ENCODE measurements at places on chromosomes 3 and 15.

GRCh38 chr3:133445108-133445507 is 45.3 kb downstream of the BFSP2 start:
- no peak for DNase-seq

DNA sequence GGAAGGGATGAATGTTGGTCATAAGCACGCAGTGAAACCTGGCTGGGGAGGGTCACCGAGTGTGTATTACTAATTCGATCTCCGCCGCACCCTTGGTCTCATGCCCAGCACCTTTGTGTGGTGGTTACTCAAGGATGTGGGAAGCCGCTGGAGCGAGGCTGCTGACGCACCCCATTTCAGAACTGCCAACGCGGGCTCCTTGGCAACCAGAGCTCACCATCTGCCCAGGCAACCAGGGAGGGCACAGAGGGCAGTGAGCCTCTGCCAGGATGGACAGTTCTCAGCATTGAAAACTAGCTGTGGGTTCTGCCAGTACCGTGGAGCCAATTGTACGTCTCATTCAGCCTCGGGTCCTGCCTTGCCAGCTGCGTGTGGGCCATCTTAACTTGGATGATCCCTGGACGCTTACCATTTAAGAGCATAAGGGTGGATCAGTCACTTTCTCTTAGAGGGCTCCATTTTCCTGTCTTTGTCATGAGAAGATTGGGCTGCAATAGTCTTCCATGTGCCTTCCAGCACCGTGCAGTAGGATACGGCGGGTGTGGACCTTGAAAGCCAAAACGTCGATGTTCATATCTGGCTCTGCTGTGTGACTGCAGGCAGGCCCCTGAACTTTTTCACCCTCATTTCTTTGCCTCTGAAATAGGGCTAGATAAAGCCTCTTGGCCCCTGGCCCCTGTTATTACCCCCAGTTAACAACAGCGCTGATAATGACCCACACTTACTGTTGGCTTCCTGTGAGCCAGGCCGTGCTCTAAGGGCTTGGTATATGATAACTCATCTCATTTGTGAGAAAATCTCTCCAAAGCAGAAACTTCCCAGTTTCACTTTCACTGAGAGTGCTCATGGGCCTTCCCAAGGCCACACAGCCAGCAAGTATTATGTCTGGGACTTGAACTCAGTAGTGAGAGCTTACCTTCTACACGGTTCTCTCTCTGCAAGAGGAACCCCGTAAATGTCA is 238.8 kb downstream of the OPA1 start:
- DNase-seq = no peak

DNA sequence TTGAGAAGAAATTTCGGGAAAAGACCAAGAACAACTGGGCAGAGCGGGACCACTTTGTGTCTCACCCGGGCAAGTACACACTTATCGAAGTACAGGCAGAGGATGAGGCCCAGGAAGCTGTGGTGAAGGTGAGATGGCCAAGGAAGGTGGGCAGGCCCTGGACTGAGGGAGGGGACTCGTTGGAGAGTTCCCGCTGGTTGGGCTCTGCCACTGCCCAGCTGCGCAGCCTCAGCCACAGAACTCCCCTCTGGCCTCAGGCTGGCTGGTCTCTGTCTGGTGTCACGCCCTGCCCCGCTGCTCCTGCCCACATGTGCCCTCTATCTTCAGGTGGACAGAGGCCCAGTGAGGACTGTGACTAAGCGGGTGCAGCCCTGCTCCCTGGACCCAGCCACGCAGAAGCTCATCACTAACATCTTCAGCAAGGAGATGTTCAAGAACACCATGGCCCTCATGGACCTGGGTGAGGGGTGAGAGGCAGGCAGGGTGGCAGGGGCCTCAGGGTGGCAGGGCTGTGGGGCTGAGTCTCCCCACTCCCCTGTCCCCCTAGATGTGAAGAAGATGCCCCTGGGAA is 2.4 kb downstream of the PARP3 start:
- no peak for DNase-seq

DNA sequence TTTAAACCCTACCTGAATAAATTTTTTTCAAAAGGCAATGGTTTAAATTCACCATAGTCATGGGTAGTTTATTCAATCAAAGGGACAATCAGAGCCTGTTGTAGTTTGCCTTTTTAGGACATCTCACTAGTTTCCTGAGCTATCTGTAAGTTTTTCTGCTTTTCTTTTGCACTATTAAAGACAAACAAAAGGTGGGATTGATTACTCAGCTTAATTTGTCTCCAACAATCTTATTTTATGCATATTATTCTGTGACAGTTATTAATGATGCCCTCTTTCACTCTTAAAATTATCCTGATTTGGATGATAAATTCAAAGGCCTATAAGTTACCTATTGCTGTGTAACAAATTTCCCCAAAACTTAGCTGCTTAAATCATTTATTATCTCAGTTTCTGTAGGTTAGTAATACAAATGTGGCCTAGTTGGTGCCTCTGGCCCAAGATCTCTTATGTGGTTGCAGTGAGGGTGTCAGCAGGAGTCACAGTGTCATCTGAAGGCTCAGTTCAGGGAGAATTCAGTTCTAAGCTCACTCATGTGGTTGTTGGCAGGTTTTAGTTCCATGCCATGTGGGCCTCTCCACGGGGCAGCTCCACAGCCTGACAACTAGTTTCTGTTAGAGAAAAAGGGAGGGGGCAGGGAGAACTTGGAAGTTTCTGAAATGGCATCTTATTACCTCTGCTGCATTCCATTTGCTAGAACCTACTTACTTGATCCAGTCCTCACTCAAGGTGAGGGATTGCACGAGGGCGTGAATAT is 16.0 kb downstream of the ARMC8 start:
- no peak for DNase-seq

- no peak for DNase-seq
Measured at GRCh38 chr15:101307897-101308603, 13.0 kb upstream of the SNRPA1 start.

DNA sequence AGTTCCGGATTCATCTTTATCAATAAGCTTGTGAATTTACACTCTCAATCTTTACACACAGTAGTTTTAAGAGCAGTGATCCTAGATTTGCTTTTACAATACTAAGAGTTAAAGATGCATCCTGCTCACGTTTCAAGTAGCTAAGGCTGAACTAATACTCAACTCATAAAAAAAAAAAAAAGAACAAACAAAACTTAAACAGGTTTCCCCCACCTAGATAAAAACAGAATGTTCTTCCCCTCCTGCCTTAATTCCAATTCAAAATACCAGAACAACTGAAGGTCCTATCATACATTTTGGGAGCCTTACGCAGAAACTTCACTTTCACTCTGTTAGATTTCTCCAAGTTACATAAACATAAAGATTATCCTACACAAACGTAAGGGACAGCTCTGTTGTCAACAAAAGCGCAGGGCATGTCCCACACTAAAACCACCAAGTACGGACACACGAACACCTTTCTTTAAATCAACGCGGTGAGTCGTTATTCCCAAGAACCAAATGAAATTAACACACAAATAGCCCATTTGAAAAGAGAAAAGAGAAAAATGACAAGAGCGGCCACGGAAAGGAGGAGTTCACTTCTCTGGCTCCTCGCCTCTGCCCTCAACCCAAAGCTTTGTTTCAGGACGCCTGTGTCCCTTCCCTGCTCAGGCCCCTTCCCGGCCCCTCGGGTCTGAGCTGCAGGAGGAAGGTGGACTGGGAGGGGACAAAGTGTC is 941 bp downstream of the CBLB start:
- no peak for DNase-seq

- DNase-seq = no peak
Measured at GRCh38 chr3:56302417-56302816, 165.8 kb downstream of the ERC2 start.

DNA sequence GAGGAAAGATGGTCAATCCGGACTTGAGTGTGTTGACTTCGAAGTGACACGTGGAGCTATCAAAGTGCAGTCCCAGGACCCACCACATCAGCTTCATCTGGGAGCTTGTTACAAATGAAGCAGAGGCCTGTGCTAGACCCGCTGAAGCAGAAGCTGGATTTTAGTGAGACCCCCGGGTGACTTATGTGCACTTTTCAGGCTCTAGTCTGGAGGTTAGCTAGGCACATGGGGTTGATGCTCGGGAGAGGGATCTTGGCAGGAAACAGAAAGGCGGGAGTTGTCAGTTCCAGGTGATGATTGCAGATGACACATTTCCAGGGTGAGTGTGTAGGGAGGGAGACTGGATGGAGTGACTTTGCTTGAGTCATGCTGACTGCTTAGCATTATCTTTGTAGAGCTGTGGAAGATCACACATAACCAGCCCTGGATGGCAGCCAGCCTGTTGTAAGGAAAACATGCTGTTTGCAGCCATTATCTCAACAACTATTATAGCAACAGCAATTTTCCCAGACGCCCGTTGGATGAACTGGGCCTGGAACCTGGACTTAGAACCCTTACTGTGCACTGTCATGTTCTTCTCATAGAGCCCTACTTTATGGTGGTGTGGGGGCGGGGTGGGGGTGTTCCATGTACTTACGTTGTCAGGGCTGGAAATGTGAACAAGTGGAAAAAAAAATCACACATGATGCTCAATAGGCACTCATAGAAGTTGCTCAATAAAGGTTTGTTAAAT is 122.4 kb downstream of the THSD4 start:
- DNase-seq = no peak

GRCh38 chr3:51282931-51283330 is 102.2 kb upstream of the MANF start:
- no peak for DNase-seq

DNA sequence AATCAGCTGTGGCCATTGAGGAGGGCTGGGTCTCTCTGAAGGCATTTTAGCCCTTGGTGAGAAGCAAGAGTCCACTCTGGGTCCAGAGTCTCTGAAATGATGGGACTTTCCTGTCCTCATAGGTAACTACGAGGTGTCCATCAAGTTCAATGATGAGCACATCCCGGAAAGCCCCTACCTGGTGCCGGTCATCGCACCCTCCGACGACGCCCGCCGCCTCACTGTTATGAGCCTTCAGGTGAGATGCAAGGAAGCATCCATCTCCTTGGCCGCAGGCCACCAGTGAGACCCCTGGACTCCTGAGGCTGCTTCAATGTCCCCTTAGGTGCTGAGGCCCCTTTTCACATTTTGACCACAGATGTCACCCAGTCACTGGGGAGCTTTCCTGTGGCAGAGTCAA is 54.9 kb downstream of the DNASE1L3 start:
- no peak for DNase-seq

DNA sequence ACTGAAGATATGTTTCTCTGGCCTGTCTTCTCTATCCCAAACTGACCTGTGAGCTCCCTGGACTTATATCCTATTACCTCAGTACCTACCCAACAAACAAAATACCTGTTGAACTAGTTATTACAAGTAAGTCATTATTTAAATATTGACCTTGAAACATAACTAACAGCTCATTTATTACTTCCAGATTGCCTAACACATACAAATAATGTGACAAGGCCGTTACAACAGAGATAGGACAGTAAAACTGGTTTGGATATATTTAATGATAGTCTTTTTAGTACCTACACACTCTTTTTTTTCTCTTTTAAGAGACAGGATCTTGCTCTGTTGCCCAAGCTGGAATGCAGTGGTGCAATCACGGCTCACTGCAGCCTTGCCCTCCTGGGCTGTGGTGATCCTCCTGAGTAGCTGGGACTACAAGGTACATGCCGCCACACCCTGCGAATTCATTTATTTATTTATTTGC is 145.0 kb downstream of the ADAM10 start:
- no peak for DNase-seq

DNA sequence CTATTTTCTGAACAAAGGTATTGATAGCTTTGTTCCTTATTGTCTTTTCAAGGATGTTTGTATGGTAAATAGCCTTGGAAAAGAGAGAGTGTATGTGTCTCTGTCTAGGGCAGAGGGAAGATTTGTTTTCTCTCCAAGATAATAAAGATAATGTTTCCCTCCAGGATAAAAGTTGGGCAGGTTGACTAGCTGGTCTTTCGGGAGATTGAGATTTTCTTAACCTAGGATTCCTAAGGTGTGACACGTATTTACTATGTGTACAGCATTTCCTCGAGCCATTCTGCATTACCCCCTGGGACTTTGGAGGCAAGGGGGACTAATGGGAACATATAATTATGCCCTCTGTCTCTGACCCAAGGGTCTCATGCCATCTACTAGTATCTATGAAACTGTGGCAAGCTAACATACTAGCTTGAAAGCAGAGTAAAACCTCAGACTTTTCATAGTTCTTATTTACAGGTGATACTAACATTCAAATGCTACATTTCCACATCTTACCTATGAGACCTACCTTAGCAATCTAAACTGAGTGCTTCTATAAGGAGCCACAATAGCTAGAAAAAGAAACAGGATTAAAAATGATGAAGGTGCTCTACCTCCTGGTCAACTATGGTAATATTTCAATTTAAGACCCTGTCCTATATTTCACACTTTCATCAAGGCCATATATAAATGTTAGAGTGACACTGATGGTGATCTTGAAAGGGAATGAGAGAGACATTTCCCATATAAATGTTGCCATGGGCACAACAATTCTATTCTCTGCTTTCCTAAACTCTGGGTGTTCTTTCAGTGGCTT is 252.9 kb upstream of the CBLB start:
- DNase-seq = no peak

DNA sequence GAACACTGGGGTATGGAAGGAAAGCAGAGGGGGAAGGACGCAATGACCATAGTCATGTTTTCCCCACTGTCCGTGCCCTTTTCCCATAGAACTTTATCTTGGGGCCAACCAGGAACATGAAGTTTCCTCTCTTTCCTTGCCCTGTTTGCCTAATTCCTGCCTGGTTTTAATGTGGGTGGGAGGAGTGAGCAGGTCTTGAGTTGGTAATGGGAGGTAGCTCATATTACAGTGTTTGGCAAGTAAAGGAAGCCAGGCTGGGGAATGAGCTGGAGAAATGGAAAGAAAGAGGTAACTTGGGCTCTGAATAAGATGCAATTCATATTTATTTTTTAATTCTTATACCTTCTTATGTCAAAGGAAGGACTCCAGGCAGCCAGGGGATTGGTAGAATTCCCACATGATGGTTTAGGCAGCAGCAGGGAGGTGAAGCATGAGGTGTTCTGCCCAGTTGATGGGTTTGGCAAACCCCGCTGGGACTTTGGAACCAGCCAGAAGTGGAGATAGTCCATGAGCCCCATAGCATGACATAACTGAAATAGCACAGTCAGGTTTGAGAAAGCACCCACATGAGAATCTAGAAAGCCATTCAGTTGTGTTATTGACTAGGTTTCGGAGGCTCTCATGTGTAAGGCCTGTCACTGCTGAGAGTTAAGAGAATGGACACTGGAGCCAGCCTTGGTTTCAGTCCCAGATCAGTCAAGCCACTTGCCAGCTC is 60.0 kb downstream of the CCK start:
- DNase-seq = no peak

DNA sequence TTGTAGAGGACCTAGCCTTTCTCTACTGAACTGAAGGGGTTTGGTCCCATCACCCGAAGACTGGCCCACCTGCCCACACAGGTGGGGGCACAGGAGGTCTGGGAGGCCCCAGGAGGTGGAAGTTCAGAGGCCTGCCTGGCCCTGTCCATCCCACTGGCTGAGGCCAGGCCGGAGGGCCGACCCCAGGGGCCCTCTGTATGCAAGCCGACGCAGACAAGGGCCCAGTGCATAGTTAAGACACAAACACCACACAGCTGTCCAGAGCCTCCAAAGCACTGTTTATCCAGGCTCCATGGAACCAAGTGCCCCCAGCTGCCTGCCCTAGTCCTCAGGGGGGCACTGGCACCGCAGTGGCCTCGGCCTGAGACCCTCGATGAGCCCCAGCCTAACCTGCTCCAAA is 26.7 kb downstream of the SNX33 start:
- DNase-seq = no peak
